ENCODE measurements at places on chromosomes 5 and 9. TPM values are rescaled to one million over a fixed set of nuclear protein-coding genes. Genes with fewer than 3 reads are reported as not detected.

DNA sequence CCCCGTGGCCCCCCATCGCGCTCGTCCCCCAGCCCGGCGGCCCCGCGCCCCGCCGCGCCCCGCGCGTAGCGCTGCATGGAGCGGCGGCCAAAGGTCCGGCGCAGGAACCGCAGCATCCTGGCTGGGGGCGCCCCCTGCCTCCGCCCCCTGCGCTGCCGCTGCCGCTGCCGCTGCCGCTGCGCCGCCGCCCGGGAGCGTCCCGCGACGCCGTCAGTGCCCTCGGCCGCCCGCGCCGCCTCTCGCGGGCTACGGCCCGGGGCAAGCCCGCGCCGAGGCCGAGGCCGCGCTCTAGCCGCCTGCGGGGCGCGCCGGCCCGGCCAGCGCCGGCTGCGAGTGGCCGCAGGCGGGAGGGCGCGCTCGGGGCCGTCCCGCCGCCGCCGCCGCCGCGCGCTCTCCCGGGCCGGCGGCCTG, 523 bp downstream of the EPB41L4B start:
- no peak for DNase-seq

- no peak for DNase-seq
Observed at GRCh38 chr5:14016549-14016948, 72.1 kb upstream of the DNAH5 start.

GRCh38 chr5:1853531-1853930, 29.2 kb downstream of the IRX4 start:
- no peak for DNase-seq

The CCDC192 gene
- not detected for total RNA-seq

GRCh38 chr5:172644711-172645110, 3.6 kb downstream of the NEURL1B start:
- no peak for DNase-seq

The PTPRD gene
- not detected for total RNA-seq

The TTC23L gene
- total RNA-seq, result not detected

The NOL8 gene
- total RNA-seq, result 26.1 TPM

The SPACA9 gene
- 0.91 TPM for total RNA-seq

The SLC28A3 gene
- 0.42 TPM for total RNA-seq

The GOLPH3 gene
- 98.1 TPM for total RNA-seq

DNA sequence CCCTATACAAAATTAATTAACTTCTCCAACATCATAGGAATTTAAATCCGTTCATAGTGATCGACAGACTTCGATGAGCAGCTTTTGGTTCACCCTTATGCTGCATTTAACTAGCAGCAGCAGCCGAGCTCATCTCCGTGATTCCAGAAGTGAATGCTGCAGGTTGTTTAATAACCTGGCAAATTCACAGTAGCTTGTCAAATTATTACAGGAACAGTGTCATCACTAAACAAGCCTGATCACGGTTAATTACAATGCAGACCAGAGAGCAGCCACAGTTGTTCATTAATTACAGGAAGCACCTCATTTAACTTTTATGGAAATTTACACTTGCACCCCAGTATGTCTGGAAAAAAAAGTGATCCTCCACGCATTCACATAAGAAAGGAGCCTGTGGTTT, 188.2 kb downstream of the BNC2 start:
- DNase-seq, result no peak

- DNase-seq, result no peak
Observed at GRCh38 chr5:171649075-171649401, 136.6 kb upstream of the SMIM23 start.

DNA sequence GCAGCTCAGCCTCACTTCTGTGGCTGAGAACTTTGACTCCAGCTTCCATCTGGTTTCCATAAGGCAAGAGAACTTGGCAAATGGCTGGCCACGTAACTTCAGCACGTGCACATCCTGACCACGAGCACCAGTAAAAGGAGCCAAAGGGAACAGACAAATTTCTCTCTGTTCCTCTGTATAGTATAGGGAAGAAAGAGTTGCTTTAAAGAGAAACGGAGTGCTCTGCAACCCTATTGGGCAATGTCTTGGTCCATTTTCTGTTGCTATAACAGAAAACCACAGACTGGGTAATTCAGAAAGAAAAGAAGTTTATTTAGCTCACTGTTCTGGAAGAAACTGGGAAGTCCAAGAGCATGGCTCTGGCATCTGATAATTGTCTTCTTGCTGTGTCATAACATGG, 558.7 kb downstream of the ACTL7B start:
- peak; percentile 28 for DNase-seq

- DNase-seq, result peak; percentile 7
Observed at GRCh38 chr9:129929496-129930125, 94.4 kb downstream of the USP20 start.

DNA sequence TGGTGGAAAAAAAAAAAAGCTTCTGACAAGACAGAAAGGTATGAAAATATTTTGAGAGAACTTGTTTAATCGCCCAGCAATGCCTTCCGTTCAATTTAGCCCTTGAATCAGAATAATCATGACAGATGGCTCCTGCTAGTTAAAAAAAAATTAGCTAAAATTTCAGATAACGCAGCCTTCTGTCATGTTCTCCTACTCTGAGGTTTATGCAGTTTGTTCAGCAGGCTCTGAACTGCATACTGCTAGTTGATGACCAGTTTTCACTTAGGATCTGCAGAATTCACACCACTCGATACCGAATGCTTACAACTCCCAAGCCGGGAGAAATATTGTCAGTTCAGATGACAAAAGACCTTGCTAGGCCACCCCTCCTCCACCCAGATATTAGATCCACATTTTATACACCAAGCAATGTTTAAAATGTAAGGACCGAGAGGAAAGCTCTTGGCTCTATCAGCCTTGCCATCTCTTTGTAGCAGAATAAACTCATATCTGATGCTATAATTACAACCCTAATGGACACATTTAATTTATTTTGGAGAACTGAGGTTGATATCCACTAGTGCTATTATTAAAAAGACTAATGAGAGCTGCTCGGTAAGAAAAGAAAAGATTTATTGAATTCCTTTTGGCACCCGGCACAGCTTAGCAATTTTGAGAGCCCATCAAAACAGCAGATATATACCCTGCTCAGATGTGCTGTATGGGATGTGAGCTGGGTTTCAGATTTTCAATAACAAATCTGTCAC, 322.8 kb downstream of the GLIS3 start:
- DNase-seq, result no peak

The PCDHGB4 gene
- total RNA-seq, result not detected

DNA sequence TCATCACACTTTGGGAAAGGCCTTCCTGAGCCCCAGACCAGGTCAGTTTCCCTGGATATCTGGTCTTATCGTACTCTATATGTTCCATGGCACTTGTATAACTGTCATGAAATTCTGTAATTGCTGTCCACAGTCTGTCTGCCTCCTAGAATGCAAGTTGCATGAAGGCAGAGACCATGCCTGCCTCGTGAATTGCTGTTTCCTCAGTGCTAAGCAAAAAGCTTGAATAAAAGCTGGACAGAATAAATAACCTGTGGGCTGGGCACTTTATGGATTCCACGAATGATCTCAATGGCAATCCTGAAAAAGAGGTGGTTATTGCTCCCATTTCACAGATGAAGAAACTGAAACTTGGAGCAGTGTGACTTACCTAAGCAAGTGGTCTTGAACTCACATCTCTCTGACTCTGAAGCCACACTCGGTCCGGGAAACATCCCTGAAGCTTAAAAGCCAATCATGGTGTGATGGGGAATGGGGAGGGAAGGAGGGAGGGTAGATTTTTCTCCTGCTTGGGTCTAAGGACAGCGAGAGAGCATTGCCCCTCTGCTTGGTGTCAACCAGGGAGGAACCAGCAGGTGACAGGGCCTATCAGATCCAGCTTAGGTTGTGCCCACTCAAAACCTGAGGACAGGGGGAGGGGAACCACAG, 13.2 kb upstream of the LHX2 start:
- no peak for DNase-seq

- DNase-seq, result peak; percentile 24
Observed at GRCh38 chr9:133460405-133461175, 812 bp downstream of the CACFD1 start.

- DNase-seq, result no peak
Observed at GRCh38 chr9:21267485-21268346, 27.9 kb upstream of the IFNA14 start.

The PCDHGA10 gene
- 0.71 TPM for total RNA-seq

The SPRY4 gene
- total RNA-seq, result 3.6 TPM

- no peak for DNase-seq
Observed at GRCh38 chr5:106956886-106957285, 713.9 kb downstream of the EFNA5 start.

GRCh38 chr5:147466360-147466980, 43.4 kb downstream of the DPYSL3 start:
- DNase-seq, result no peak

The IFNA21 gene
- total RNA-seq, result not detected

The KIF12 gene
- 0.12 TPM for total RNA-seq

The IRX2 gene
- total RNA-seq, result not detected
